CD8-positive, alpha-beta T cell (primary cell): ENCODE measurements at places on chromosomes 3 and 15.

DNA sequence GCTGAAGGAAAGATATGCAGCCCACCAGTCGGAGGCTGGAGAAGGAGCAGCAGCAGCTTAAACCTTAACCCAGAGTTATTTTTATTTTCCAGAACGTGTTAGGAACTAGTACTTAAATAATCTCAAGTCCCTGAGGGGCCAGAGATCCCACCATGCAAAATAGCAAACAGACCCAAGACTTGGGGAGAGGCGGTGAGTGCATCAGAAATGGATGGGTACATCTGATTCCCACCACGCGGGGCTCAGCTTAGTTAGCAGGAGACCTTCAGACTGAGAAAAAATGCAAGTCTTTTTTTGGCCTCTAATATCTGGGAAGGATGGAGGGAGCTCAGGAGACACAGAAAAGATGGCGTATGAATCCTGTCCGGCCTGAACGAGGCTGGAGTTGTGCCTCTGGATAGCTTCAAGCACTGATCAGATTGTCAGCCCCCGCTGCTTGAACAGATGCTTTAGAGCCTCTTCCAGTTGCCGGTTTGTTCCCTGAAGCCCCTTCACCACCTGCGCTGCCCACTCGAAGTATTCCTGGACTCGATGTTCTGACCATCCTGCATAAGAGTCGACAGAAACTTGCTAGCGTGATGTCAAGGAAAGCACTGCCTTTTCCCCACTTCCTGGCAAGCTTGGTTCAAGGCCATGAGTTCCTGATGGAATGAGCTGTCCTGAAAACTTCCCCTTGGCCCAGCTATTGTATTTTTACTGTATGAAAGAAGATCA is 1.3 kb downstream of the HDDC3 start:
- no peak for DNase-seq

DNA sequence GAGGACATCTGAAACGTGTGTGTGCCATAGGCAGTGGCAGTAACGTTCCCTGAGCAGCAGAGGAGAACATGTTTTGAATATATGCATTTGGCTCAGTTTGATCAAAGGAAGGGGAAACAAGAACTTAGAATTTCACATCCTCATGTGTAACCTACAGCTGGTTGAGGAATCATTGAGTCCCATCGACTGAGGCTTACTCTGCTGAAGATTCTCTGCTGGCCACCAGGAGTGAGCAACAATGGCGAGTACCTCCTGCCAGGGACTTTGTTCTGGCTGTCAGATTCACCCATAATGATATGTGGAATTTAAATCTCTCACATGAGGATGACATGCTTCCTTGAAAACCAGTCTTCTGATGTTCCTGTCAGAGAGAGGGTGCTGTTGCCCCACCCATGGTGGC is 21.3 kb downstream of the GORASP1 start:
- DNase-seq, result no peak

DNA sequence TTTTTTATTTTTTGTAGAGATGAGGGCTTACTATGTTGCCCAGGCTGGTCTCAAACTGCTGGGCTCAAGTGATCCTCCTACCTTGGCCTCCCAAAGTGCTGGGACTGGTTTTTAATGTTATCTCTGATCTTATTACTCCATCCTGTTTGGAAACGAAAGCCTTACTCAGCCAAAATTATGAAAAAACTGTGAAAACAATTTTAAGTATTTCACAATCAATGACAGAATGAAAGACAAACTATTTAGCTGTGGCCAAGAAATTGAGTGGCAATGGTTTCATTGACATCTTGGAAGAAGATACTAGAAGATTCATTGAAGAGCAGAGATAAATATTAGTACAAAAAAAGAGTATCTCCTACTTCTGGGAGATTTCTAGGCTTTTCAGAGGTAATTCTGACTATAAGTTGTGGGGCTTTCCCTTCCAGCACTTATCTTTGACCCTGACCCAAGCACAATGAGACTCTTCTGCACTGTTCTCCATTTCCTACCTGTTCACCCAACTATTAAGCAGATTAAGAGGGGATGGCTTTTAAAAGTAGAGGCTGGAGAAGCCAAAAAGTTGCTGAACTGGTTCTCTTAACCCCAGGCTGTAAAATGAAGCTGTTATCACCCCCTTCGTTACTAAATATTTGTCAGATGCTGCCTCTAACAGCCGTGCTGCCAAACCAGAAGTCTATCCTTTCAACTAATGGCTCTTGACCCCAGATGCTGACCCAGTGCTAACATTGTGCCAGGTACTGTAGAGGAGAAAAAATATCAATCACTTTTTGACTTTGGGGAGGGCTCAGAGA is 14.2 kb upstream of the SLC25A36 start:
- DNase-seq, result no peak

- DNase-seq, result no peak
Observed at GRCh38 chr3:21561472-21561871, 189.5 kb downstream of the ZNF385D start.

GRCh38 chr3:38017445-38018295 is 11.8 kb downstream of the PLCD1 start:
- DNase-seq, result no peak

- DNase-seq, result no peak
Observed at GRCh38 chr15:88736204-88736603, 67.0 kb upstream of the ACAN start.

- no peak for DNase-seq
Observed at GRCh38 chr3:81245501-81245900, 515.9 kb downstream of the GBE1 start.

GRCh38 chr15:74964794-74965193 is 8.2 kb upstream of the RPP25 start:
- no peak for DNase-seq

DNA sequence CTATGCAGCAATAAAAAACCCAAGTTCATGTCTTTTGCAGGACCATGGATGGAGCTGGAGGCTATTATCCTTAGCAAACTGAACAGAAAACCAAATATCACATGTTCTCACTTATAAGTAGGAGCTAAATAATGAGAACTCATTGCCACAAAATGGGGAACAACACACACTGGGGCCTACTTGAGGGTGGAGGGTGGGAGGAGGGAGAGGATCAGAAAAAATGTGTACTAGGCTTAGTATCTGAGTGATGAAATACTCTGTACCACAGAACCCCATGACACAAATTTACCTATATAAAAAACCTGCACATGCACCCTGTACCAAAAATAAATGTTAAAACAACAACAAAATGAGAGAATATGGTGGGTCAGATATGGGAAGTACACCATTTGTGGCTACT is 49.6 kb upstream of the AADACL2 start:
- no peak for DNase-seq

- DNase-seq, result no peak
Observed at GRCh38 chr3:149816986-149817385, 4.0 kb downstream of the RNF13 start.

DNA sequence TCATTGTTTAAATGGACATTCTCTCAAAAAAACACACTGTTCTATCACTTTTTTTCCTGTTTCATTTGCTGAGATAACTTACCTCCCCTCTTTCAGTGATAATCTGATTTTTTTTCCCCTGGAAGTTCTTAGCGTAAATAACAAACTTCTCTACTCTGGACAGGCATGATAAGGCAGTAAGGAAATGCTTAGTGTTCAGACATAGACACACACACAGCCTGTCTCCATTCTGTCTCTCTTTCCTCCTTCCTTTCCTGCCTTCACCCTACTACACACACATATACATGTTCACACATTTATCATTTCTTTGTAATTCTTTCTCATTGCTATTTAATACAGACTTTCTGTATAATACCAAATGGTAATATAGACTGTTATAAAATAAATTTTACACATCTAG is 470.8 kb upstream of the ROBO1 start:
- DNase-seq, result no peak

GRCh38 chr3:66381626-66382025 is 119.2 kb downstream of the LRIG1 start:
- DNase-seq, result no peak

DNA sequence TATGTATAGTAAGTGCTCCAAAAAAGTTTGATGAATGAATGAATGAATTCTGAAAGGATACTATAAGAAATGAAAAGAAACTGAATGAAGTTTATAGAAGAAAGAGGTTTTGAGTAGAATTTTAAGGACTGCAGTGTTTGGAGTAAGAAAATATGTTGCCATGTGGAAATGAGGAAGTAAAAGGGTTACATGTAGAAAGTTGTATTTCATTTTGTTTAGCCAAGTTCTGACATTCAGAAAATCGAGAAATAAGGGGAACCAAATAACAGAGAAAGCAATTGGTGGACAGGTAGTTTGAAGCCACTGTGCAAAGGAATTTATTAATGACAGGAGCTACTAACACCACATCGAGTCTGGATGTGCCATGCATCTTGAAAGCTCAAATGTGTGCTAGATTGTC is 200.7 kb downstream of the SATB1 start:
- no peak for DNase-seq

DNA sequence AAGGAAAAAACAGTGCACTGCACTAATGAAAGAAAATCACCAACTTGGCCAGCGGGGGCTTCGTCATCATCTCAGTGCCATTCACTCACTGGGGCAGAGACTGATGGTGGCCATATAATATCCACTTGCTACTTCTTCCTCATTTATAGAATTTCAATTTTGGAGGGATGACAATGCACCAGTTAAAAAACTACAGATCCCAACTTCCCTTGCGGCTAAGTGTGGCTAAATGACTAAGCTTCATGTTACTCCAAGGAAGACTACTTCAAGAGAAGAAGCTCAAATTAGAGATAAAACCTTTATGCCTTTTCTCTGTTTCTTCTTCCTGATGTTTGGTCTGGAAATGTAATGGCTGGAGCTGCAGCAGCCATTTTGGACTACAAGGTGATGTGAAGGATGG is 38.8 kb downstream of the NGLY1 start:
- DNase-seq, result no peak

DNA sequence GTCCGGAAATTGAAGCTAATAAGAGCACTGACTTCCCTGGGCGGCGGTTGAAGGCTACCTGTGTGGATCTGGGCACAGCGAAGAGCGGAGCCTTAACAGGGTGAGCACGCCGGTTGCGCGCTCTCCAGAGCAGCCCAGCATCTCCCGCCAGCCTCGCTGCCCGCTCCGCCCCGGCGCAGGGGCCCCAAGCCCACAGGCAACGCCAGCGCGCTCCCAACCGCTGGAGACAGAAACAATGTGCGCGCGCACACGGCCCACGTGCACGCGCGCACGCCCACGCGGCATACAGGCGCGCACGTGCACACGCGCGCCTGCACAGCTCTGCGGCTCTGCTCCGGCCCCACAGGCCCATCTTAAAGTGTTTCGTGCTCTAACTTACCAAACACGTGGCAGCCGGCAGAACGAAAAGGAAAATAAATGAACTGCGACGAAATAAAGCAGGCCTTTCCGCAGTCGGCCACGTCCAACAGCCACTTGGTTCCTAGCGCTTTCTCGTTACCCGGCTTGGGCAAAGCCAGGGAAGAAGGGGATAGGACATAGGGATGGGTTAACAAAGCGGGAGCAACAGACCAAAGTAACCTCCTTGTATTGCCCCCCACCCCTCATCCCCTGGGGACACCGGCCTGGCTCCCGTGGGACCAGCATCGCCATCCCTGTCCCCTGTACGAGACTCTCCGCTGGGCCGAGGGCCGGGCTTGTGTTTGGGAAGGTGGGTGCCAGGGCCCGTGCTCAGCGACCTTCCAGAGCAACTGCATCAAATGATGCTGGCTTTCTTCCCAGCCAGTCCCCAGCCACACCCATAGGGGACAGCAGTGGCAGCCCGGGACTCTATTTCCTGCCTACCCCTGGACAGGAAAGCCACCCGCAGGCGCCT is 203.7 kb downstream of the ABHD5 start:
- DNase-seq, result no peak

- no peak for DNase-seq
Observed at GRCh38 chr3:4935347-4935746, 43.9 kb upstream of the BHLHE40 start.

- no peak for DNase-seq
Observed at GRCh38 chr3:124229420-124229819, 237.5 kb upstream of the ROPN1 start.

GRCh38 chr15:29268706-29269484 is 727 bp downstream of the NSMCE3 start:
- DNase-seq, result peak; percentile 51

- DNase-seq, result no peak
Observed at GRCh38 chr15:71629781-71630474, 180.4 kb upstream of the NR2E3 start.

GRCh38 chr15:52440414-52440813 is 88.3 kb downstream of the MYO5A start:
- no peak for DNase-seq

- no peak for DNase-seq
Observed at GRCh38 chr15:66629817-66630576, 64.2 kb upstream of the LCTL start.

GRCh38 chr3:4678320-4678719 is 185.2 kb downstream of the ITPR1 start:
- DNase-seq, result no peak

DNA sequence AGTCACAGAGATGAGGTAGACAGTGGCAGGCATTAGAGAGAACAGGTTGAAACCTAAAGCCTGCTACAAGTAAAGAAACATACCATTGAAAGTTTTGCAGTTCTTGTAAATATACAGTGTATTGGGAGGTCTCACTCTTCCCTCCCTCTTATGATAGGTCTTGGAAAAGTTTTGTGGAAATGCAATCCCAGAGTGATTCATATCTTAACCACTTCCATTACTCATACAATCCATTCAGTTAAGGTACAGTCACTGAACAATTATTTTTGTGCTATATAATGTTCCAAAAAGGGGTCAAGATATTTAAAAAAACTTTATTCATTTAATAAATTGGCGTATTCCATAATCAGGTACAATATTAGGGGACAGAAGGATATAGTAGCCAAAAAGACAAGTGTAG is 737.7 kb upstream of the ALCAM start:
- DNase-seq, result no peak

DNA sequence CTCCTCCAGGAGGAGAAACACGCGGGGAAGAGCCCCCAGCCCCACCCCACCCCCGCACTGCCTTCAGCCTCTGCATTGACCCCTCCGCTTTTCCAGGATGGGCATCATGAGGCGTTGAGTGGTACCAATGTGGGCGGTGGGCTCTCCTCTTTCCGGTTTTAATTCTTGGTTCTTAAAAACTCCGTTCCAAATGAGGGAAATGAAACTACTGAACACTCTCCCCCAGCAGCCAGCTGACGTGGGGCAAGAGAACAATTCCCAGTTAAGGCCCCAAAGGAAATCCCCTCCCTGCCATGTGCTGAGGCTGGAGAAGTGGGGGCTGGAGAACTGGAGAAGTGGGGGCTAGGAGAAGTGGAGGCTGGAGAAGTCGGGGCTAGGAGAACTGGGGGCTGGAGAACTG is 5.3 kb upstream of the NRROS start:
- DNase-seq, result no peak

- no peak for DNase-seq
Observed at GRCh38 chr3:89613241-89613640, 505.8 kb downstream of the EPHA3 start.

DNA sequence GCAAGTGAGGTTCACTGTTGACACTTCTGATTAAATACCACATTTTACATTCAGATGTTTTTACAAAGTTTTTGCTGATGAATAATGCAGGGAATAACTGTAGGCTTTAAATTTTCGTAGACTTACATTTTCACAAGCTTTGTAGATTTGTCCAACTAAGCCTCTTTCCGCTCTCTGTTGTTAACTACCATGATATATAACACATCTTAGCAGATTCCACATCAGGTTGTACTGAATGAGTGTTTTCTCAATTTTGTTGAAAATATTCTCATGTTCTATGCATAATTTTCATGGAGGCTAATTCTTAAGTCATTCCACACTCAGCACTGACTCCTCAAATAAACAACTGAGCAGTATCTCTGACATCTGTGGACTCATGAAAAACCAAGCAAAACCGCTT is 168.3 kb downstream of the RSRC1 start:
- no peak for DNase-seq
